Fibroblast of the aortic adventitia (primary cell): ENCODE measurements at places on chromosomes 16 and 17. TPM values are rescaled to one million over a fixed set of nuclear protein-coding genes. Genes with fewer than 3 reads are reported as not detected.

TMEM219 gene
- total RNA-seq, result 57.3 and 68.0 TPM in 2 replicates

RPRML gene
- not detected in 2 replicates for total RNA-seq

GLTPD2 gene
- not detected in 2 replicates for total RNA-seq

ITGA2B gene
- 0.36 TPM in 1 of 2 replicates, not detected in the other for total RNA-seq

SOX8 gene
- 0.09 and 0.33 TPM in 2 replicates for total RNA-seq

PHF23 gene
- total RNA-seq, result 26.7 and 40.3 TPM in 2 replicates

CA7 gene
- total RNA-seq, result not detected in 2 replicates

CHRNE gene
- 0.33 and 4.9 TPM in 2 replicates for total RNA-seq

PIK3R6 gene
- 0.16 TPM in 1 of 2 replicates, not detected in the other for total RNA-seq

ZFPM1 gene
- total RNA-seq, result 4.2 and 5.2 TPM in 2 replicates

TBC1D3K gene
- not detected in 2 replicates for total RNA-seq

CLEC18B gene
- not detected in 2 replicates for total RNA-seq

PITPNM3 gene
- 0.57 and 1.3 TPM in 2 replicates for total RNA-seq

VPS35 gene
- 154 and 347 TPM in 2 replicates for total RNA-seq

NPIPB13 gene
- 0.36 and 1.1 TPM in 2 replicates for total RNA-seq

SNAI3 gene
- total RNA-seq, result not detected in 2 replicates

SGCA gene
- 0.65 and 0.90 TPM in 2 replicates for total RNA-seq

IGSF6 gene
- total RNA-seq, result 0.08 TPM in 1 of 2 replicates, not detected in the other

SEZ6L2 gene
- total RNA-seq, result 1.4 and 12.3 TPM in 2 replicates

COX6A2 gene
- total RNA-seq, result not detected in 2 replicates

DOC2A gene
- not detected in 2 replicates for total RNA-seq

PYDC1 gene
- total RNA-seq, result not detected in 2 replicates

KRTAP1-1 gene
- not detected in 2 replicates for total RNA-seq

ABCA8 gene
- 93.5 and 231 TPM in 2 replicates for total RNA-seq

AIPL1 gene
- total RNA-seq, result 0.09 TPM in 1 of 2 replicates, not detected in the other

CIBAR2 gene
- total RNA-seq, result not detected in 2 replicates

SSTR5 gene
- total RNA-seq, result not detected in 2 replicates

GALR2 gene
- total RNA-seq, result not detected in 2 replicates

ST6GALNAC2 gene
- total RNA-seq, result 0.63 TPM in 1 of 2 replicates, not detected in the other

TRPV3 gene
- total RNA-seq, result 1.5 and 1.9 TPM in 2 replicates

CD300LG gene
- total RNA-seq, result not detected in 2 replicates

LPCAT2 gene
- 34.1 and 35.6 TPM in 2 replicates for total RNA-seq

TMEM238L gene
- total RNA-seq, result not detected in 2 replicates

DOC2B gene
- not detected in 2 replicates for total RNA-seq

NKD1 gene
- total RNA-seq, result 0.09 TPM in 1 of 2 replicates, not detected in the other

SLC5A11 gene
- not detected in 2 replicates for total RNA-seq

HOXB3 gene
- 9.7 and 14.2 TPM in 2 replicates for total RNA-seq

NPIPB4 gene
- 24.8 and 54.0 TPM in 2 replicates for total RNA-seq

SLC6A2 gene
- total RNA-seq, result not detected in 2 replicates

ACD gene
- 8.8 and 23.1 TPM in 2 replicates for total RNA-seq

HSD3B7 gene
- 15.5 and 60.9 TPM in 2 replicates for total RNA-seq

CARD14 gene
- total RNA-seq, result 0.09 TPM in 1 of 2 replicates, not detected in the other

CLEC18A gene
- total RNA-seq, result 0.27 TPM in 1 of 2 replicates, not detected in the other

ABI3 gene
- 0.18 TPM in 1 of 2 replicates, not detected in the other for total RNA-seq

GAS2L2 gene
- not detected in 2 replicates for total RNA-seq

MYOCD gene
- 0.16 and 0.18 TPM in 2 replicates for total RNA-seq

LAT gene
- total RNA-seq, result 1.1 and 1.9 TPM in 2 replicates

SKAP1 gene
- total RNA-seq, result not detected in 2 replicates
